Stimulated activated CD8-positive, alpha-beta memory T cell treated with anti-CD3 and anti-CD28 coated beads, Interleukin-4, amount 100 ng/mL, for 4 hours (primary cell): ENCODE measurements at places on chromosomes 1 and 21.

DNA sequence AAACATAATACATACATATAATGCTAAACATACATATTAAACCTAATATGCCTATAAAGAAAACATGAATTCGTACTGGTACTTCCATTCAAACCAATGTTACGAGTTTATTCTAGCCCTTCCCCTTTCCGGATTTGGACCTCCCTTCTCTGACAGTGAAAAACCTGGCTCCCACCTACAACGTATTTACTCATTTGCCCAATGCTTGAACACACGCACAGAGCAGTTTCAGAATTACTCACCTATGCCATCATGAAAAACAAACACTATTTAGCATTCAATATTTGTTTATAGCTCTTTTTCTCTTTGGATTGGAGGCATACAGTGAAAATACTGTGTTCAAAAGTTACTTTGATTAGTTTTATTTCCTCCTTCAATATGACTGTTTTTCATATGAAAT, 204.4 kb downstream of the LMX1A start:
- no peak for DNase-seq

GRCh38 chr1:17186216-17186909, 18.6 kb upstream of the PADI1 start:
- DNase-seq, result no peak

- DNase-seq, result no peak
These were observed 15.0 kb upstream of the LRP8 start for GRCh38 chr1:53342735-53343470.

- DNase-seq, result no peak
These were observed 295.4 kb downstream of the CTH start for GRCh38 chr1:70706381-70707037.

GRCh38 chr1:45018599-45019230, 6.7 kb downstream of the UROD start:
- peak; percentile 13 for DNase-seq

- DNase-seq, result no peak
These were observed 388.8 kb downstream of the NTNG1 start for GRCh38 chr1:107529511-107530149.

- DNase-seq, result no peak
These were observed 102.0 kb upstream of the RUNX3 start for GRCh38 chr1:25031966-25032667.

- DNase-seq, result no peak
These were observed 12.0 kb downstream of the SEMA6C start for GRCh38 chr1:151134396-151134795.

DNA sequence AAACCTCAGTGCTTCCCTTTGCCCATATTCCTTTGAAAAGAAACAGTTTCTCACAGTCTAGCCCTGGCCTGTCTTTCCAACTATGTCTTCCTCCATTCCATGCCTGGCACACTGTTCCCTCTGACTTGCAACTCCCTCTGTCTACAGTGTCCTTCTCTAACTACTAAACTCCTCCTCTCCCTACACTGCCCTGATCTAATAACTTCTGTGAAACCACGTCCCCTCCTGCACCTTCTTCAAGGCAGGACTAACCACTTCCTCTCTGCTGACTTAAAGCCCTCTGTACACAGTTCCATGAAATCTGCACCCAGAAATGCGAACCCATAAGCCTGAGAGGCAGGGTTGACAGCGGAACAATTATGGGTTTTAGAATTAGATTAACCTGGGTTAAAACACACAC, 62.2 kb upstream of the ATP1B1 start:
- DNase-seq, result no peak

DNA sequence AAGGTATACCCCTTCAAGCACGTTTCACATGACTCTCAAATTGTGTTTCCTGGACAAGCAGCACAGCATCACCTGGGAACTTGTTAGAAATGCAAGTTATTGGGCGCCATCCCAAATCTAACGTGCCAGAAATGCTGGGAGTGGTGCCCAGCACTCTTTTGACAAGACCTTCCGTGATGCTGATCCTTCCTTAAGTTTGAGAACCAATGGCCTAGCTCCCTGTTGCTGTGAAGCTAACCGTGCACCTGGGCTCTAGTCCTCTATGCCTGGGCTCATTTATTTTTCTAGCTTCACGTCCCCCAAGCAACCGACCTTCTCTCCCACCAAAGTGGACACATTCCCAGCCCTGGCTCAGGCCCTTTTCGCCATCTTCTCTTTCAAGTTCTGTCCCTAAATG, 4.3 kb downstream of the BEST4 start:
- DNase-seq, result no peak

GRCh38 chr1:48555271-48555670, 83.3 kb upstream of the SPATA6 start:
- no peak for DNase-seq

GRCh38 chr1:46136711-46137110, 4.3 kb upstream of the PIK3R3 start:
- DNase-seq, result no peak

GRCh38 chr1:4076346-4076745, 176.3 kb upstream of the C1orf174 start:
- no peak for DNase-seq

- DNase-seq, result no peak
These were observed 13.4 kb downstream of the FCRL4 start for GRCh38 chr1:157584503-157584902.

DNA sequence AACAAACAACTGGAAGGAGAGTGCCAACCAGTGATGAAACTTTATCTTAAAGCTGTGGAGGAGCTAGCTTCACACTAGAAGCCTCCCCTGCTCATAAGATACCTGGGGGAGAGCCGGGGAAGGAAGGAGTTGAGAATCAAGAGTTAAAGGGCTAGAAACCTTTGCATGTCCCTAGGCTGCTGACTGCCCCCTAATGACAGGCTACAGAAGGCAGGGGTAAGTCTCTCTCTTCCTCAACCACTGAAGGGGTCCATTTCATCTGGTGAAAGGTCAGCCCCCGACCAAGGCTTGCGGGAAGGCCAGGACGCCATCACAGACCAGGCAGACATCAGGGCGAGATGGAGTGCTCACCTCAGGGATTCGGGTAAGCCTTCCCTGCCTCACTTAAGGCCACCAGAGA, 65.6 kb upstream of the GRHL3 start:
- no peak for DNase-seq

DNA sequence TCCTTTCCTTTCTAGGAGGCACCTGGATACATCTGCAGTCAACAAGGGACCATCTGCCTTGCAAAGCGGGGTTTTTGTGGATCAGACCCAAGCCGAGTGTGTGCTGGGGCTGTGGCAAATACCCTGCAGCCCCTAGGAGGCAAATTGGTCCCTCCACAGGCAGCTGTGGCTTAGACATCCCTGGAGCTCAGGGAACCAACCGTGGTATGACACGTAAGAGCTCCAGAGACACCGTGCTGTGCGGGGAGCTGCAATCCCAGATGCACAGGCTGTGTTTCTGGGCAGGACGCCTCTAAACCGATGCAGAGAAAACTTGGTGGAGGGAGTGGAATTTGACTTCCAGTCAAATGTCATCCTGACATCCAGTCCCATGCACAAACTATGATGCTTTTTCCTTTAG, 141.5 kb downstream of the KAZN start:
- DNase-seq, result no peak

GRCh38 chr1:236281198-236281653, 532 bp downstream of the ERO1B start:
- no peak for DNase-seq

DNA sequence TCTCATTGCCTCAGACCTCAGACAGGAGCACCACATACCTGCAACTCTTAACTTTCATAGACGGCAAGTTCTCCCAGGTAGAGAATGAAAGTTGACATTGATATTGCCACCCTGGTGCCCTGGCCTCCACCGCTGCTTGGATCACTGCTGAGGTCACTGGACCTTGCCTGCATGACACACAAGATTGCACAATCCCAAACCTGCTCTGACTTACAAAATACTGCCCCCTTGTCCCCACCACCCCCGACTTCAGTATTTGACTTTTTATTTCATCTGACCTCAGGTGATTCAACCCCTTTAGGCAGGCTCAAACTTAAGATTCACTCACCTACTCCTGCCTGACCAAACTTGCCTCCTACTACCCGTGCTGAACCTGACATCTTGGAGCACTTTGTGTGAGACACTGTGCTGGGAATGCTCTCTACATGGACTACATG, 43.1 kb upstream of the S1PR1 start:
- no peak for DNase-seq

- no peak for DNase-seq
These were observed 470.9 kb downstream of the LRRIQ3 start for GRCh38 chr1:73727036-73727435.

- no peak for DNase-seq
These were observed 251.0 kb downstream of the LRRIQ3 start for GRCh38 chr1:73947009-73947408.

DNA sequence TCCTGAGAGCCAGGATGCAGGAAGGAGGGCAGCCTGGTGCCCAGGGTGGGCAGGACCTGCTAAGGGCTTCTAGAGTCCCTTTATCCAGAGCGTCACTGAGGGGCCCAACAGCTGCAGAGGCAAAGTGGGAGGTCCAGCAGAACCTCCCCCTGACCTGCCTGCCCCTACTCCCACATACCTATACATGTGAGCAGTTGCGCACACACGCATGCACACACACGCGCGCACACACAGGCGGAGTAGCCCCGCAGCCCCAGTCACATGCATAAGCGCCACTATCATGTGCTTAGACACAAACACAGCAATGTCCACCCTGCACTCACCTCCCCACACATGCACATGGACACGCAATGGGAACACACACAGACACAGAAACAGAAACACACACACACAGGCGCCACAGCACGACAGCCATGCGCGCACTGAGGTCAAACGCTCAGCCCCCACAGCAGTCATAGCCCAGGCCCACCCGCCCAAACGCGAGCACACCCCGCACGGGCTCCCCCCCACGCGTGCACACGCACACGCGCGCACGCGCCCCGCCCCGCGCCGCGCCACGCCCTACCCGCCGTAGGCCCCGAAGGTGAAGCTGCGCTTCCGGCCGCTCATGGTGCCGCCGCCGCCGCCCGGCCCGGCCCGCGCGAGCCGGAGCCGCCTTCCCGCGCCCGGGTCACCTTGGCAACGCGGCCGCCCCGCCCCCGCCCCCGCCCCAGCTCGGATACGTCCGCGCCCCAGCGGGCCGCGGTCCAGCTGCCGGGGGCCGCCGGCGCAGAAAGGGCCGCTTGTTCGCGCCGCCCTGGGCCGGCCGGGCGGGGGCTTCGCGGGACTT, 17.7 kb downstream of the RAP1GAP start:
- DNase-seq, result peak; percentile 1

DNA sequence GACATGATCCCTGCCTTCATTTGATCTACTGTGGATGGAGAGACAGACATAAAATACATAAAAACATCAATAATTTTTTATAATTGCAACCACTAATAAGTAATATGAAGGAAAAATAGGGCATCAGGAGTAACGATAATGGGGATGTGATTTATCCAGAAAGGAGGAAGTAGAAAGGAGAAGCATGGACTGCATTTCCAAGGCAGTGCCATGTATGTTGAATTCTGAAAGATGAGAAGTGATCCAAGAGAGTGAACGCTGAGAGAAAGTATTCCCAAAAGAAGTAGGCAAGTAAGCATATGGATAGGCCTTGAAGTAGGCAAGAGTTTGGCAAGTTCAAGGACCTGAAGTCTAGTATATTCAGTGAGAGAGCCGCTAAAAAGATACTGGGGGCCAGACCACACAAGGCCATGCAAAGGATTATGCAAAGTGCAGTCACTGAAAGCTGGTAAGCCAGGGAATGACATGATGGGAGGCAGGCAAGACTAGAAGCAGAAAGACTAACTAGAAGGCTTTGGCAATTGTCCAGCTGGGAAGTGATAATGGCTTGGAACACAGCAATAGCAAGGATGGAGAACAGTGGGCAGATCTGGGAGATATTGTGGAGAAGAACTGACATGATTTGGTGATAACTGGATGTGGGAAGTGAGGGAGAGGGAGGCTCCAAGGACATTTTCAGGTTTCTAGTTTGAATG, 85.9 kb downstream of the TM2D1 start:
- DNase-seq, result no peak

GRCh38 chr1:116139592-116140134, 28.5 kb downstream of the MAB21L3 start:
- DNase-seq, result no peak

GRCh38 chr1:150118716-150119115, 31.0 kb upstream of the PLEKHO1 start:
- no peak for DNase-seq

GRCh38 chr1:203512517-203512847, 18.5 kb downstream of the OPTC start:
- no peak for DNase-seq

GRCh38 chr1:240610636-240611035, 1.3 kb downstream of the GREM2 start:
- DNase-seq, result no peak

DNA sequence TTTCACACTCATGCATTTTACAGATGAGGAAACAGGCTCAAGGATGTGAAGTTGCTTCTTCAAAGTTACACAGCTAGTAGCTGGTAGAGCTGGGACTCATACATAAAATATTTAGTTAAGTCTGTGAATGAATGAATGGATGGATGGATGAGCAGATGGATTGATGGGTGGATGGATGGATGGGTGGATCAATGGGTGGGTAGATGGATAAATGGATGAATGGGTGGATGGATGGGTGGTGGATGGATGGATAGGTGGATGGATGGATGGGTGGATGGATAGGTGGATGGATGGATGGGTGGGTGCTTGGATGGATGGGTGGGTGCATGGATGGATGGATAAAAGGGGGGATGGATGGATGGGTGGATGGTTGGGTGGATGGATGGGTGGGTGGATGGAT, 240.9 kb downstream of the GRIK3 start:
- no peak for DNase-seq

GRCh38 chr1:173532237-173532636, 55.1 kb downstream of the PRDX6 start:
- DNase-seq, result no peak

- no peak for DNase-seq
These were observed 360.4 kb upstream of the LYPLAL1 start for GRCh38 chr1:218813237-218813636.

DNA sequence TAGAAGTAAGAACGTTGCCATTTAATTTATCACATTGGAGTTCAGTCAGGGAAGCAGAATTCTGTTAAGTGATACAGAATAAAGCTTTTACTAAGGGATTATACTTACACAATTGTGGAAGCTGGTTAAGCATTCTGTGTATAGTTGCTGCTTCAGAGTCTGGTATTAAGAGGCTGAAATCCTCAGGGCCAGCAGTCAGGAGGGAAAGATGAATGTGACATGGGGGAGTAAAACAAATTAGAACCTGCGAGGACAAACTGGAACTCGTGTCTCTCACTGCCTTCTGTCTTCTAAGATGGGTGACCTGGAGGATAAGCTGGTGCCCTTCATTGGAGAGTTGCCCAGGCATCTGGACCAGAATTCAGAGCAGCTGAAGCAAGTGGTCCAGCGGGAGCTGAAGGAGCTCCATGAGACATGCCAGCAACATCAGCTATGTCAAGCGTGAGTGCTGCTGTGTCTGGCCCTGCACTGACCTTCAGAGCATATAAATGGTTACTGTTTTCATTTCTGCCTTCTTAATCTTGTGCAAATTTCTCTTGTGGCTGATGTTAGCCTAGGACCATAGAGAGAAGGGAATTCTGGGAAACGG, 23.0 kb downstream of the MARK1 start:
- no peak for DNase-seq

GRCh38 chr1:27634177-27634984, 604 bp downstream of the FGR start:
- DNase-seq, result peak; percentile 19

GRCh38 chr1:155873860-155874259, 14.5 kb downstream of the SYT11 start:
- DNase-seq, result no peak
